ENCODE measurements at places on chromosomes 12 and 14. TPM values are rescaled to one million over a fixed set of nuclear protein-coding genes. Genes with fewer than 3 reads are reported as not detected.

- DNase-seq = no peak
Observed at GRCh38 chr12:62657363-62657632, 190.7 kb downstream of the MON2 start.

ADAM21 gene
- total RNA-seq = not detected

GRCh38 chr12:102527171-102527720 lies 46.9 kb upstream of the IGF1 start:
- DNase-seq = no peak

DNA sequence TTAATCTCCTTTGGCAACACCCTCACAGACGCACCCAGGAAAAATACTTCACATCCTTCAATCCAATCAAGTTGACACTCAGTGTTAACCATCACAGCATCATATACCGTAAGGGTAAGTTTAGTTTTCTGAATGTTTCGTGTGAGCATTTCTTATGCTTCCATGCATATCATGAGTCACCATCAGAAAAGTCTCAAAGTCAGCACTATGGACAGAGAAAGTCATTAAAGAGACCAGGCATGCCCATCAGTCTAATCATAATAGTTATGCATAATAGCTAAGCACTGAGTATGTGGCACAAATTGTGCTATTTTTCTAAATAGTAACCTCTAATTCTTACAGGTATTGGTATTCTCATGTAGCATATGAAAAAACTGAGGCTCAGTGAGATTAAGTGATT lies 158.8 kb upstream of the PRMT8 start:
- no peak for DNase-seq

GALNT6 gene
- total RNA-seq = 11.0 TPM

GRCh38 chr12:121520119-121520518 lies 60.7 kb downstream of the KDM2B start:
- no peak for DNase-seq

- no peak for DNase-seq
Observed at GRCh38 chr14:100822532-100823296, 3.2 kb upstream of the MEG3 start.

DNA sequence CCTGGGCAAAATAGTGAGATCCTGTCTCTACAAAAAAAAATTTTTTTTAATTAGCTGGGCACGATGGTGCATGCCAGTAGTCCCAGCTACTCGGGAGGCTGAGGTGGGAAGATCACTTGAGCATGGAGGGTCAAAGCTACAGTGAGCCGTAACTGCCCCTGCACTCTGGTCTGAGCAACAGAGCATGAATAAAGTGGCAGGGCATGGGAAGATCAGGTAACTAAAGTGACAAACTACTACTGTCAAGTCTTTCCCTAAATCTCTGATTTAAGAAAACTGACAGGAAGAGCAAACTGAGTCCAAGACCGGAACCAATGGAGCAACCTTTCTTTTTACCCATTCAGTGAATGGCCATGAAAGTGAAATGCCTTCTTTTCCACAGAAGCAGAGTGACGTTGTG lies 10.8 kb downstream of the DCAF5 start:
- DNase-seq = no peak

DNA sequence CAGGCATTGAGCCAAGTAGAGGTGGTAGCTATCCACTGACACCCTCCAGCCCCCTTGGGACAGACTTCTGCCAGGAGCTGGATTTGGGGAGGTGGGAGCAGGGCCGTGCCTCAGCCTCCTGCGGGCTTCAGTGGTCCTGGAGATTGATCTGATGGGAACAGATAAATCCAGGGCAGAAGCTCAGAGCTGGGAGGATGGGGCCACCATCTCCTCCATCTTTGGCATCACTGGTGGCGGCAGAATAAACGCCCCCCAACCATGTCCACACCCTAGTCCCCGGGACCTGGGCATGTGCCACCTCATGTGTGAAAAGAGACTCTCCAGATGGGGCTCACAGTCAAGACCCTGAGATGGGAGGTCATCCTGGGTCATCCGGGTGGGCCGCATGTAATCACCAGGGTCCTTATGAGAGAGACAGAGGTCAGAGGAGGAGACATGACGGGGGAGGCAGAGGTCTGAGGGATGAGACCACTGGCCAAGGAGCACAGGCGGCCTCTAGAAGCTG lies 209.6 kb upstream of the RTL1 start:
- no peak for DNase-seq

- DNase-seq = no peak
Observed at GRCh38 chr14:26928019-26928418, 330.2 kb upstream of the NOVA1 start.

GRCh38 chr12:118354903-118355302 lies 17.8 kb downstream of the TAOK3 start:
- DNase-seq = no peak

SLC38A2 gene
- total RNA-seq = 381 TPM

GRCh38 chr12:123532808-123533649 lies 490 bp downstream of the RILPL1 start:
- peak; percentile 71 for DNase-seq

BEGAIN gene
- 1.3 TPM for total RNA-seq

DNA sequence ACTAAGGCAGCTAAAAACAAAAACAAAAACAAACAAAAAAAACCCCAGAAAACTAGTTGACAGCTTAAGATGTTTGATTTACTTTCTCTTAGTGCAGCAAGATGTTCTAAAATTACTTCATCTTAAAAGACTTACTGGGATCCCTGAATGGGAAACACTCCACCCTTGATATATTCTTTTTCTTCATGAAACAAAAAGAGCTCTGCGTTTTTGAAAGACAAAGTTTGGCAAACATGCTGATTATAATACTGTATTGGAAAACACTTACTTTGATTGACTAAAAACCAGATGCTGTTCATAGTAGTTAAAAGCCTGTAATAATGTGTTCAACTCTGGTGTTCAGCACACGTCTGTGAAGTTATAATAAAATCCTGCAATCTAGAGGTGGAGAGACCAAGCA lies 136.8 kb downstream of the SRGAP1 start:
- DNase-seq = no peak

DNA sequence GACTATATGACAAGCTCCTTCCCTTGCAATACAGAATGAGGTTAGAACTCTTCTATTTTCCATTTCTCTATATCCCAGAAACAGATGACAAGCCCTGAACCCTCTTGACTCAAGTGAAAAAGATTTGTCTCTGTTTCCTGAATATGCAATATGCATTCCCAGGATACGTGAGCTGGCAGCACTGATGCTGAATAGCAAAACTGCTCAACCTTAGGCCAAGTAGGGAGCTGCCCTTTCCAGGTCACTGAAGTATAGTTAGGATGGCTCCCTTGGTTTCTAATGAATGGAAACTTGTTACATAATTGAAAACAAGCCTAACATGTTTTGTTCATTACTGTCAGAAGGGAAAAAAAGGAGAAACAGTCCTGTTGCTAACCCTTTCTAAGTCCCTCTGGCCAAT lies 47.9 kb upstream of the PLEKHG7 start:
- no peak for DNase-seq

- DNase-seq = peak; percentile 10
Observed at GRCh38 chr12:78036874-78037273, 206.2 kb downstream of the NAV3 start.

DNA sequence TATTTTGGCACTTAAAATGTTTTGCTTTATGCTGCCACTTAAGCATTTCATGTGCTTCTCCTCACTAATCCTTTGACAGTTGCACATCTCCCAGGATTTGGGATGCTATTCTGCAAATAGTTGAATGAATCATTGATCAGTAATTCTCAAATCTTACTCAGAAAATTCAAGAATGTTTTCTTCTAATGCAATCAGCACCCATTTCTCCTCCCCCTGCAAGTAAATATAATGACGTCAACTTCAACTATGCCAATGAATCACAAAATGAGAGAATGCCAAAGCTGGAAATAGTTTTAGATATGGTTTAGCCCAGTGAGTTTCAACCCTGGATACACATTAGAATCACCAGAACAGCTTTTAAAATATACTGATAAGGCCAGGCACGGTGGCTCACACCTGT lies 2.1 kb upstream of the BLOC1S1 start:
- DNase-seq = no peak

CDC42BPB gene
- total RNA-seq = 87.1 TPM

GRCh38 chr12:27843714-27844245 lies 63.7 kb upstream of the MANSC4 start:
- DNase-seq = no peak

CAPZA3 gene
- total RNA-seq = not detected

DNA sequence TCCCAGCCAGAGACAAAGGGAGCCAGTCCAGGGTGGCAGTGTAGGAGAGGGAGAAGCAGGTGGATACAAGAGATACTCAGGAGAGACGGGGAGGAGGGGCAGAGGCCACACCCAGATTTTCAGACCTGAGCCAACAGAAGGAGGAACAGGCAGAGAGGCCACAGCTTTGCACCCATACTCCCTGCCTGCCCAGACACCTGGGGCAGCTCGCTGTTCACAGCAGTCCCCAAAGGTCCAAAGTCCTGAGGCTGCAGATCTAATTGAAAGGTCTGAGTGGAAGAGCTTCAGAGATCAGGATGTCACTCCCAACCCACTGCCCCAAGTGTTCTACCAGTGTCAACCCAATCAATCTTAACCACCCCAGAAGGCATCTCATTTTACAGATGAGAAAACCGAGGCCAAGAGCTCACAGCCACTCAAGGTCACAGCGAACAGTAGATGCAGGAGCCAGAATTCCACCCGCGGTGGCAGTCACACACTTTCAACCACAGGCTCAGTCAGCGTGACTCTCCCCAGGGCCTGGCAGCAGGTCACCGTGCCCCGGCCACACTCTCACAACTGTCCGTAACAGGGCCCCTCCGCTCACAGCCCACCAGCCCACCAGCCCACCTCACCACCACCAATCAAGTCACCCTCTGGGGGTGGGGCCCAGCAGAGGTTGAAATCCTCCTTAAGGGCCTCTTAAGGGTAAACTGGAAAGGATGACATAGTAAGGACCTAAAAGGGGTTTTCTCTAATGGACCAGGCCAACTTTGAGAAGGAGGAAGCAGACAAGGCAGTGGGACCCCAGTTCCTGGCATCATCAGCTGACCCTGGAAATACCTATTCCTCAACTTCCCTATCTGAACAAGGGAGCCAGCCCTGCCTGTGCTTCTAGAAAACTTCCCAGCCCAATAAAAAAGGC lies 33.3 kb downstream of the ACTN1 start:
- DNase-seq = no peak

DNA sequence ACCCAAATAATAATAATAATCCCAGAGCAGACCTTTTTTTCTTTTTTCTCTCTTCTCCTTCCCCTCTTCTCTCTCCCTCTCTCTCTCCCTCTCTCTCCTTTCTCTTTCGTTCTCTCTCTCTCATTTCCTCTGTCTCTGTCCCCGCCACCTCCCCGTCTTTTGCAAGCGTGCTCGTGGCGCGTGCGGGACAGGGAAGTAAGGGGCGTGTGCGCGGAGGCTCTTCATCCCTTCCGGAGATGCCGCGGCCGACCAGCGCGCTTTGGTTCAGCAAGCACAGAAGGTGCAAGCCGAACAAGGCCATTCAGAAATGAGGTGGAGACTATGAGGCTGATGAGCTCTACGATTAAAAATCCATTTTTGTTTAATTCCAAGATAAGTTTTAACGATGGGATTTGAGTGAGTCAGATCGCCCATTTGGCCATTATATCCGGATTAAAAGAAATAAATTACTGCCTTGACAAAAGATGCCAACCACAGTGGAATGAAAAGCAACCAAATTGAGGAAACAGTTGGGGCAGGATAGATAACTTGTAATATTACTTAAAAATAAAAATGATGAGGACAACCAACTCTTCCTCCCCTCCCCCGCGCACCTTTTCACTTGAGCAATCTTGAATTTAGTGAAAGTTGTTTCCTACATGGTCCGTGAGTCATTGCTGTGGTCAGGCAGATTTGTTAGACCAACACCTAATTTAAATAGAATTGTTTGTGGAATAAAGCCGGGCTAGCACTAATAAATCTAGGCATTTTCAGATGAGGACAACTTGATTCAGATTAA lies 1.2 kb upstream of the AMIGO2 start:
- DNase-seq = peak; percentile 39

- no peak for DNase-seq
Observed at GRCh38 chr12:77845831-77846230, 15.1 kb downstream of the NAV3 start.

TMEM117 gene
- total RNA-seq = 1.4 TPM

OR6C4 gene
- total RNA-seq = not detected

PIK3C2G gene
- total RNA-seq = not detected

DNA sequence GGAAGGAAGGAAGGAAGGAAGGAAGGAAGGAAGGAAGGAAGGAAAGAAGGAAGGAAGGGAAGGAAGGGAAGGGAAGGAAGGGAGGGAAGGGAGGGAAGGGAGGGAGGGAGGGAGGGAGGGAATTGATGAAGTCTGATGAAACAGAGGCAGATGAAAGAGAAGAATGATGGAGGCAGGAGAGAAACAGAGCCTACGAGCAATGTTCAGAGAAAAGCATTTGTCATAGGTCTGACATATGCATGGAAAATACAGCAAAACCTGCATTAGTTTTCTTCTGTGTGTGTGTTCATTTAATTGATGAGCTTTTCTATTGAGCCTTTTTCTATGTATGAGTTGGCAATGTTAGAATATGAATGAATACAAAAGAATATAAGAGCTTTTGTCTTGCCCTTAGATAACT lies 343.4 kb downstream of the GXYLT1 start:
- DNase-seq = no peak

GRCh38 chr14:34258318-34258717 lies 203.7 kb downstream of the SPTSSA start:
- DNase-seq = no peak

DNA sequence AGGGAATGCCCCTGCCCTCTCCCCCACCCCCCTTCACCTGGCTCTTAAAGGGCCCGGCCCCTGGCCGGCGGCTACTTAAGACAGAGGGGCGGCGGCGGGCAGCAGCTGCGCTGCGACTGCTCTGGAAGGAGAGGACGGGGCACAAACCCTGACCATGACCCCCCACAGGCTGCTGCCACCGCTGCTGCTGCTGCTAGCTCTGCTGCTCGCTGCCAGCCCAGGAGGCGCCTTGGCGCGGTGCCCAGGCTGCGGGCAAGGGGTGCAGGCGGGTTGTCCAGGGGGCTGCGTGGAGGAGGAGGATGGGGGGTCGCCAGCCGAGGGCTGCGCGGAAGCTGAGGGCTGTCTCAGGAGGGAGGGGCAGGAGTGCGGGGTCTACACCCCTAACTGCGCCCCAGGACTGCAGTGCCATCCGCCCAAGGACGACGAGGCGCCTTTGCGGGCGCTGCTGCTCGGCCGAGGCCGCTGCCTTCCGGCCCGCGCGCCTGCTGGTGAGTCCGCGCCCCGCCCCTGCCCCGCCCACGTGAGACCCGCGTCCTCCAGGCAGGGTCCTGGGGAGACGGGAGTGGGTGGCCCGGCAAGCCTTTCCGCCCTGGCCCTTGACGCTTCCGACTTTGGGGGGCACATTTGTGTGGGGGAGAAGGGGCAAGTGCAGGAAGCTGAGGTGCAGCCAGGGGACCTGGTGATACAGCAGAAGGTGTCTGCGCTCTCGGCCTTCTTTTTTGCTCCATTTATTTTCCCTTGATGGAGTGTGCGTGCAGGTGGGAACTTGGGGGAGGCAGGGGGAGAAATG lies at the start of gene IGFBP6:
Gene IGFBP6 (plus strand): TSS at position 104 of the 790 bp plus-strand sequence. CDS start 51 bp downstream, at position 155.
- DNase-seq = peak; percentile 65

GRCh38 chr12:101823891-101824290 lies 6.9 kb downstream of the GNPTAB start:
- DNase-seq = peak; percentile 54

DNA sequence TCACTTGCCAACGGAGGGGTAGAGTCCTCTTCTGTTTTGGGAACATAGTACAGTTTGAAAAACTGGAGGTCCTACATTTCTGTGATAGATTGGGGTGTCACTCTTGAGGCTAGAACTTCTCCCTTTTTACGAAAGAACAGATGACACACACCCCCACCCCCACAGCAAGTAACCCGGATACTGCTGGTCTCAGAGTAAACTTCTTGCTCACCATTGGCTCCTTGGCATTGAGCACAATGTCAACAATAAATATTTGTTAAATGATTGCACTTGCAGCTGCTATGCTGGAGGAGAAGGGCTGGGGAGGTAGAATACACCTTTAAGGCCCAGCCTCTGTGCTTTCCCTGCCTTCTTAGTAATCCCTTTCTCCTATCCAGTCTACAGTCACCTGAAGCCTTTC lies 149.8 kb downstream of the TGFB3 start:
- no peak for DNase-seq

All from WTC11 (cell line).